ENCODE measurements at places on chromosomes 2 and 18.

GRCh38 chr2:38147333-38148121 lies 71.6 kb upstream of the CYP1B1 start:
- no peak for DNase-seq

DNA sequence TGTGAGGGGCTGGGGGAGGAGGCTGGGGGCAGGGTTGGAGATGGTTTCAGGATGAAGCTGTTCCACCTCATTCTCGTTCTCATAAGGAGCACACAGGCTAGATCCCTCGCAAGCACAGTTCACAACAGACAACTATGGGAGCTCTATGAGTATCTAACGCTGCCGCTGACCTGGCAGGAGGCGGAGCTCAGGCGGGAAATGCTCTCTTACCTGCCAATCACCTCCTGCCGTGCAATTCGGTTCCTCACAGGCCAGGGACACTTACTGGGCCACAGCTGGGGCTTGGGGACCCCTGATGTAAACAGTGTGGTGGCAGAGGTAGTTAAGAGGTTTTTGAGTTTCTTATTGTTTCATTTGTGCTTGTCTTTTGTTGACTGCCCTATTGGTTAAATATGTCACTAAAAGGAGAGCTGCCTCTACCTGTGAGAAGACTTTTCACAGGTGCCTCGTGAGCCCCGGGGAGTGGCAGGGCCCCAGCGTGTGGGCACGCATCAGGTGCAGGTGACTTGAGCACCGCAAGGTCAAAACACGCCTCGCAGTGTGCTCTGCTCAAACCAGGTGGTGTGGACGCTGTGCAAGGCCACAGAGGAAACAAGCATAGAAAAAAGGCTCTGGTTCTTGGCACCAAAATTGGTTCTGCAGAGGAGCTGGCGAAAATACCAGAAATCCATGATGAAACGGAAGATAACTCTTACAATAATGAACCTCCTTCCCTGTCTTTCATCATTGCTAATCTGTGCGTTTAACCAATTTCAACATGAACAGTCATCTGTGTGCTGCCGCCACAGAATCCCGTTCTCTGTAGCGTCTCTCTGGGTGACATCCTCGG lies 10.2 kb downstream of the MLPH start:
- no peak for DNase-seq

DNA sequence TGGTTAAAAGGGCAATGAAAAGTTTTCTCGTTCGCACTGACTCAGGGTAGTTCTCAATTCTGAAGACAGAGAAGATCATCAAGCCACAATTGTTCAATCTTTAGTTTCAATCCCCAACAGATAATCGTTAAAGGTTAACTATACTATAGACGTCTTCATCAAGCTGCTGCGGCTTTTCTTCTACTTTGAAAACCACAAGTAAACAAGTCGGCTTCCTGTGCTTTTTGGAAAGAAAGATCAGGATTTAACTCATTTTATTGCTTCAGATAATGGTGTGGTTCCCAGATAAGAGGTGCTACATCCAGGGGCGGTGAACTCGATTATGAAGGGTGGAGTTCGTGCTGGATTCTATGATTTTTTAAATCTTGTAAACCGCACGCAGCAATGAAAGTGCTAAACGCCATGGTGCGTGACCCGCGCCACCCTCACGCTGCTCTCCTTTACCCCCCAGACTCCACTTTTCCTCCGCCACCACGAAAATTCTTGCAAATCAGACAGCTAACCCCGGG lies 545 bp upstream of the CDCA7 start:
- DNase-seq: no peak

GRCh38 chr2:207133820-207134519 lies 31.8 kb downstream of the KLF7 start:
- DNase-seq: no peak

GRCh38 chr2:152627351-152627957 lies 89.8 kb downstream of the PRPF40A start:
- DNase-seq: no peak

DNA sequence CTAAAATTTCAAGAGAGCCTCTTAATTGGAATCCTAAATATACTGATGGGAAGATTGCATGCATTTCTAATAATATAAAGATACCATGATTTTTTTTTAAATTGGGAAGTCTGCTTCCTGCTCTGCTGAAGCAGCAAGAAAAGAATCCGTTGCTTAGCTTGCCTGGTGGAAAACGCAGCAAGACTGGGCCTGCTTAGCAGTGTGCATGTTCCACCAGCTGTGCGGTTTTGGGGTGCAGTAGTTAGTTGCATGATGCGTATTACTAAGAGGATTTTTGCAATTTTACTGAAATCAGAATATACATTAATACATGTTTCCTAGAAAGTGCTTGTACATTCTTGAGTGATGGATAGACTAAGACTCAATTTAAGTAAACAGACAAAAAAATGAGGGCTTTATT lies 319.9 kb downstream of the CMPK2 start:
- DNase-seq: no peak

DNA sequence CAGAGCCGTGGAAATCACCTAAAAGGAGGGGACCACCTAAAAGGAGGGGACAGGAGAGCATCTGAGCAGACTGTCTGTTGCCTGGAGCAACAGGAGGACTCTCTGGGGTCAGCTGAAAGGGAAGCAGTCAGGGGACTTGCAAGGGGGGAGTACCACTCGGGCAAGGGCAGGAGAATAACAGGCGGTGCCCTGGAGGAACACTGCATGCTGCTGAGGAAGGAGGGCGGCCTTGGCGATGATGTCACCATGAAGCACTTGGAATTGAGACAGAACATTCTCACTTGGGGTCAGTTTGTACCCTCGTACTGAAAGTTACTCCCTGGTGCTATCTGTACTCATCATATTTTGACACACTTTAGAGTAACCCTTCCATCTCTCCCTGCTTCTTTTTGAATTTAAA lies 18.4 kb downstream of the SIX3 start:
- DNase-seq: no peak

- no peak for DNase-seq
Measured at GRCh38 chr2:8872821-8873432, 35.5 kb upstream of the KIDINS220 start.

- DNase-seq: no peak
Measured at GRCh38 chr2:8307606-8308180, 374.2 kb upstream of the ID2 start.

- no peak for DNase-seq
Measured at GRCh38 chr2:19235308-19235707, 123.1 kb downstream of the OSR1 start.

GRCh38 chr18:76042511-76042910 lies 452.5 kb downstream of the ZNF516 start:
- DNase-seq: no peak

- no peak for DNase-seq
Measured at GRCh38 chr18:13159579-13159978, 59.0 kb upstream of the LDLRAD4 start.

DNA sequence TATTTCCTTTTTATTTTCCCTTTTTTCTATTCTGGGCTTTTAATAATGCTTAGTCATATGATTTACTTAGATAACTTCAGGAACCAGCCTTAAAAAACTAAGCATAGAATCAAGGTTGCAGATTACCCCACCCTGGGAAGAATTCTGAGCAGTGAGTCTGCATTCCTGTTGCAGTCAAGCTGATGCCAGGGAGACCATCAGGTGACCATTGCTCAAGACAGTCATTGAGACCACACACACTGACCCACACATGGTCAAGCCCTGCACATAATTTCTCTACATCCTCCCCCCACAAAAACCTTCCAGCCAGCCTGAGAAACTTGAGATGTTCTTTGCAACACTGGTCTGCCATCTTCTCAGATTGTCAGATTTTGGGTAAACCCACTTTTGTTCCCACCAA lies 83.9 kb downstream of the SH3YL1 start:
- no peak for DNase-seq

DNA sequence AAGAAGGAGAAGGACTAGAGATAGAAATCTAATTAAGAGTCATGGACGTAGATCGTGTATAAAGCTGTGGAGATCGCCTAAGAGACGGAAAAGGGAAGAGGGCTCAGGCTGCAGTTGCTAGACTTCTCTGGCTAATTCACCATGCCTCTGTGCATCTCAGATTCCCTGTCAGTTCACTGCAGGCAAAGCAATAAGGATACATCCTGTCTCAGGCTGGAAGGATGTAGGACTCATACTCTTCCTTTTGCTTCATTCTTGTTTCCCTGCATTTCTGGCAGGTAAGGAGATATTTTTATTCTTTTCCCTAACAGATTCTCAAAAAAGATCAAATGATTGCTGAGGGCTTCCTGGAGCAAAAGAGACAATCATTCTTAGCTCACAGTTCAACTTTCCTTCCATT lies 112.5 kb downstream of the AP1S3 start:
- no peak for DNase-seq
